Colonic mucosa (tissue), 4 donors: ENCODE measurements at places on chromosomes 7 and 10.
A peak's percentile ranks its signal among the peaks of the same experiment; 100 is the strongest.

- DNase-seq, result peak; percentile 65
Measured at GRCh38 chr10:99917963-99918825, 91.6 kb downstream of the DNMBP start.

DNA sequence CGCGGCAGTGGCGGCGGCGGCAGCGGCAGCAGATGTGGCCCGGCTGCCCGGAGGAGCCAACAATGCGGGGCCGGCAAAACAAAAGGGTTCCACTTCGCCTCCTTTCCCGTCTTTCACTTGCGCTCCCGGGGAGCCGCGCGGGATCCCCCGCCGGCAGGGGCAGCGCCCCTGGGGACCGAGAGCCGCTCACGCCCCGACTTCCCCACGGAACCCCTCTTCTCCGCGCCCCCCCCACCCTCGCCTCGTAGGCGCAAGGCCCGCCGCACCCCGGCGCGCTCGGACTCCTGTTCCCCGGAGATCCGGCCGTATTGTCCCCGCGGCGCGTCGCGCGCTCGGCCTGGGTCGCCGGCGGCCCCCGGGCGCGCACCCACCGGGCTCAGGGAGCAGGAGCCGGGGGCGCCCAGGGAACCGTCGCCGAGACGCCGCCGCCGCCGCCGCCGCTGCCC is 854 bp downstream of the CTBP2 start:
- DNase-seq, result no peak

- no peak for DNase-seq
Measured at GRCh38 chr7:87920578-87920977, 13.5 kb upstream of the ADAM22 start.

DNA sequence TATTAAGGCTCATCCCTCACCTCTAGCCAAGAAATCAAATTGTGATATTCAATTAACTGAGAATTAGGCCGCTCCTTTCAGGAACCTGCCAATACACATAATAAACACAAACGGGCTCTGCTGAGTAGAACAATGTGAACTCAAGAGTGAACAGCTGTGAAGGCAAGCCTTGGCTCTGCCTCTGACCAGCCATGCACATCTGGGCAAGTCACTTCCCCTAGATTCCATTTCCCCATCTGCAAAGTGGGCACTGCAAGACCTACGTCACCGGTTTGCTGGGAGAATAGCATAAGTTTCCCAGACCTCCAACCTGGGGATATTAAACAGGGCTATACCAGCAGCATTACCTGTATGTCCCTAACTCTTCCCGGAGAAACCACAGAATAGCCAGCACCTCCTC is 355.2 kb downstream of the TNS3 start:
- no peak for DNase-seq

GRCh38 chr7:140497241-140497769 is 18.0 kb upstream of the MKRN1 start:
- peak; percentile 54 for DNase-seq

DNA sequence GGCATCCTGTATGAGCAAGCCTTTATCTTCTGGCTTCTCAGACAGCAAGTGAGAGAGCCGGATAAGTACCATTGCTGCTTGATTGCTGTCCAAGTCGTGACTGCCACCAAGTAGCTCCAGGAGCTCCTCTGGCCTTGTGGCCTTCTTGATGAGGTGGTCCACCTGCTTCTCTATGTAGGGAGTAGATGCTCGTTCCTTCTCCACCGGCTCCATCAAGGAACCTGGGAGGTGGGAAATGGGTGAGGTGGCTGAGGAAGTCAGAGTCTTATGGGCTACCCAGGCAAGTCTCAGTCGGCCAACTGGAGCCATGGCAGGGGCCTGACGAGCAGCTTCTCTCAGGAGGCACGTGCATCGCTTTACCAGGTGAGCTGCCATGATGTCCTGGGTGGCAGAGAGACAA is 2.6 kb downstream of the TBRG4 start:
- DNase-seq, result no peak
